A673 (cell line): ENCODE measurements at places on chromosomes 16 and 17.

- no peak for DNase-seq
These were observed 631 bp downstream of the RETREG3 start for GRCh38 chr17:42608305-42609181.

DNA sequence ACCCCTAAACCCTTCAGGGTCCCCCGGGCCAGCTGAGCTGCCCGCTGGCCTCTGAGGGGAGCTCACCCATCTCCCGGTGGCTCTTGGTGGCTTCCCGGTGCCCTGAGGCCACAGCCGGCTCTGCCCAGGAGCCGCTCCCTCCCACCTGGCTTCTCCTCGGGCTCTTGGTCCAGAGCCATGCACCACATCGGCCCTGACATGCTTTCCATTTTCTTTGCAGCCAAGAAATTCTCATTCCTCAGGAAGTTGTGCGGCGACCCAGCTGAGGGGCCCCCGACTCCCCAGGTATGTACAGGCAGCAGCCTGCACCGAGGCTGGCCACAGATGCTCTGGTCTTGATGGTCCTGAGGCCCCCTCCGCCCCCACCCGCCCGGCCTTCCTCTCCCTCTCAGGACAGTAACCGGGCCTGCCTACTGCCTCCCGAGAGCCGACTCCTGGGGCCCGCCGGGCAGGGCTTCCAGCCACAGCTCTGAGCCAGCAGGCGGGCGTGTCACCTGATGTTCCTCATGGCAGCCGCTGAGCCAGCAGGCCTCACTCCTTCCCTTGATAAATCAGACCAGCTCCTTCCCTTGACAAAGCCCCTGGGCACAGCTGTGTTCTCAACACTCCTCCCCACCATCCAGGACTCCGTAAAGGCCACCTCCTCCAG, 28.4 kb upstream of the ZFPM1 start:
- DNase-seq: no peak

DNA sequence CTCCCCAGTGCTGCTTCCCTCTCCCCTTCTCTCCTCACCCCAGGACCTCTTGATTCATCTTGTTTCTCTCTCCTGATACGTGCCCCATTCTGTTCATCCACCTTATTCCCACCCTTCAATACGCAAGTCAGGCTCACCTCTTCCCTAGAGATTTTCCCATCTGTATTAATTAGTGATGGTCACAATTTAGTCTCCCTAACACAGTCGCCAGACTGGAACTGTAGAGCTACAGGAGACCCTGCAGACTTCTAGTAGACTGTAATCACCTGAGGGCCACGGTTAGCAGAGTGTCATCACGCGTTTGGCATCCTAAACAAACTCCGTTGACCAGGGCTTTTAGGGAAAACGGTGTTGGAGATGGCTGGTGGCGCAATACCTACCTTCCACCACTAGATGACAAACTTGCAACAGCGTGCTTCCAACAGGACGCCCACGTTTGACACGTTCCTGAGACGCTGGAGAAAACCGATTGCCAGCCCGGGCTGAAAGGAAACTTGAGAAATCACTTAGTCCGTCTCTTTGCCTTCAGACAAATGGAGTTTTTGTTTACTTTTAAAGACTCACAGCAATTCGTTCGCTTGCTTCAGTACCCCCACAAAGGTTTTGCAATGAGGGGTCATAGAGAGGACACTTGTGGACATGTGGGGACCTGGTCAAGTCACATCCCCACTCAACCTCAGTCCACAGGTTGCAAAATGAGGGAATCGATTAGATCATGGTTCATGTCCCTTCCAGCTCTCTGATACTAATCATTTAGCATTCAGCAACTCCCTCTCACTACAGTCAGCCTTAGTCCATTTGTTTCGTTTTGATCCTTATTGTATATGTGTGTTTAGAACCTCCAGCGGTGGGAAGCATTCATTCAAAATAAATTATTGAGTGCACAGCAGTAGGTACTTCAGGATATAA, 20.6 kb downstream of the MYL4 start:
- DNase-seq: peak; percentile 83

GRCh38 chr17:35713069-35713728, 18.2 kb upstream of the RASL10B start:
- peak; percentile 17 for DNase-seq
